ENCODE measurements at places on chromosomes 6 and 20.

GRCh38 chr6:32862725-32863124, 8.7 kb downstream of the PSMB9 start:
- no peak for DNase-seq

GRCh38 chr6:108838101-108838717, 10.0 kb upstream of the ARMC2 start:
- no peak for DNase-seq

DNA sequence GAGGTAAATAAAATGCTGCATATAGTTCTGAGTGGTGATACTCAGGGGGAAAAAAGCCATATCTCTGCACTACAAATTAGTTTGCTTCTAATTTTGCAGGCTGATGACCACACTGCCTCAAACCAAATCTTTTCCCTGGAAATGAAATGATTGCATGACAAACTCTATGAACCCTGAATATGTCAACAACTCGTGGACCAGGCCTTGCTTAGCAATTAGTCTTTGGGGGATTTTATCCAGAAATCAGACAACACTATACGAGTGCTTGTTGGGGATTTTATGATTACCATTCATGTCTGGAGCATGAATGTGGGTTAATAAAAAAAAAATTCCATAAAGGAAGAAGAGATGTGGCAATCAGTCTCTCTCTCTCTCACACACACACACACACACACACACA, 42.0 kb downstream of the SOBP start:
- no peak for DNase-seq

DNA sequence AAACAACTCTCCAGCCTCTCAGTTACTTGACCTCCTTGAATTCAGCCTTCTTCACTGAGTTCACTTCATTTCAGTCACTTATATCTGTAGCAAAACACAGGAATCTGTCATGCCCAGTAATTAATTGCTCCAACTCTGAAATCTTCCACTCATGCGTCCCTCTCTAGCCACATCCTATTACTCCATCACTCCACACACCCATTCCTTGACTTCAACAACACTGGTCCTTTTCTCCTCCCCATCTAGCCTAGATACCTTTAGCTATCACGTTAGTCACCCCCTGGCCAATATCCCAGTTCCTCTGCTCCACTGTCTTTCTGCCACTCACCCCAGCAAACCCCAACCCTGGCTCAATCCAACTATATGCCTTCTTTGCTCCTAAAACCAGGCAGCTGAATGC, 7.7 kb downstream of the ZHX3 start:
- no peak for DNase-seq
